ENCODE measurements at places on chromosomes 1 and 21.

GRCh38 chr1:207852576-207853371, 58.2 kb downstream of the CD34 start:
- DNase-seq: no peak

DNA sequence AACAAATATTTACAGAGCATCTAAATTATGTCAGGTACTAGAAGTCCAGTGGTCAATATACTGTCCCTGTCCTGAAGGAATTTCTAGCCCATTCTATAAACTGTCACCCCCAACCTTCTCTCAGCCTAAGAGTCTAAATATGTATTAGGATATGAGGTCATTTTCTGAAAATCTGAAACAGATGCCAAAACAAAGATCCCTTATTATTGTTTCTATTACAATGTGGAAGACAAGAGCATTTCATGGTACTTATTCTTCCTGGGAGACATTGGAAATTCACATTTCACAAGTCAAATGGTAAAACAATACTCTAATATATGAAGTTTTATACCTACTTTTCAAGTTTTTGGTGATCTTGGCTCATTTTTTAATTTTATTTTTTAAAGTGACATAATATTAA, 2.6 kb downstream of the CLCA1 start:
- no peak for DNase-seq

- no peak for DNase-seq
Measured at GRCh38 chr1:18343581-18343980, 137.1 kb upstream of the KLHDC7A start.

DNA sequence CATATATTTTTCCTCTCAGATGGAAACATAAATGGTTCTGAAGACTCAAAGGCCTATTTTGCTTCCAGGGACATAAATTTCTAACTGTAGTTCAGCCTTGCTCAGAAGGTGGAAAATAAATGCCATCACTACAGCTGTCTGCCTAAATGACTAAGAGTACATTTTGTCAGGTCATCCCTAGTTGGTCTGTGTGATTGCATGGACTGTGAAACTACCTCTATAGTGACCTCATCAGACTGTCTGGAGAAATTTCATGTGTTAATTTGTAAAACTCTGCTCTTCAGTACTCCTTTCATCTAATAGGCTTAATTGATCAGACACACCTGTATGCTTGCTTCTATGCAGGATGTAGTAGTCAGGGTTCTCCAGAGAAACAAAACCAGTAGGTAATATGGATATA, 886.9 kb downstream of the AMY1C start:
- DNase-seq: no peak

GRCh38 chr1:89850844-89851415, 30.1 kb downstream of the LRRC8D start:
- no peak for DNase-seq

DNA sequence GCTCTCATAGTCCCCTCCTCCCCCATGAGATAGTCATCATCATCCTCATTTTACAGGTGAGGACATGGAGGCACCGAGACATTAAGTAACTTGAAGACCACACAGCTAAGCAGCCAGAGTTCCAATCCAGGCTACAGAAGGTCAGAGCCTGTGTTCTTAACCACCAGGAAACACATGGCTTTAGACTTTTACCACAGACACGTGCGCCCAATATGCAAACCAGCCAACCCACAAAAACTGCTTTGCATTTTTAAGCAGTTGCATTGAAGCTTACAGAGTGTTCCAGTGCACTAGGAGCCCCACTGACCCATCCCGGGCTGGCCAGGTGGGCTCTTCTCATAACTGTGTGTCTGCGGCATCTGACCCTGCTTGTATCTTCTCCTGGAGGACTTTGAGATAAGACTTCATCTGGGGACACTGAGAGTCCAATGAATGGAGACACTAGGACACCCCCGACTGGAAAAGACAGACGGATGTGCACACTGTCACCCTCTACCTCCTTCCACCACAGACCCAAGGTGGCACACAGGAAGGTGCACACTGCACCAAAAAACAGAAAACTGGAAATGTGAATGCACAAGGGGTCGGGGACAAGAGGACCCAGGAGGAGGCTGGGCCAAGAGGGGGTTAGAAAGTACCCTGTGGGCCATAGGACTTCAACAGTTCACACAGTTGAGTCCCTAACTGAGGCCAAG, 56.4 kb downstream of the ETS2 start:
- no peak for DNase-seq
